ENCODE measurements at places on chromosomes 1 and 21.

DNA sequence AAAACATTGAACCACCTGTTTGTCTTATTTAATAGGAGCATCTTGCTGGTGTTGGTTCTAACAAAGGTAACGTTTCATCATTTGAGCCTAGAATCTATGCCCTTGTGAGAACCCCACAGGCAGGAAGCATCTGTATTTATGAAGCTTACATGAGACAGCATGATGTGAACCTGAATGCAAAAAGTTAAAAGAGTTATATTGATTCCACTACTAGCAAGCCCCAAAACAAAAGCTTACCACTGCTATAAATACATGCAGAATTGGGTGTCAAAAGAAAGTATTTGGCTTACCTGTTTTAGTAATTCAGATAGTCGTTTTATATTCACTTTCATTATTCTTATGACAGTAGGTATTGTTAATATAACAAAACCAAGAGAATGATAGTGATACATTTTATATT, 301.2 kb upstream of the ADGRL2 start:
- no peak for DNase-seq

DNA sequence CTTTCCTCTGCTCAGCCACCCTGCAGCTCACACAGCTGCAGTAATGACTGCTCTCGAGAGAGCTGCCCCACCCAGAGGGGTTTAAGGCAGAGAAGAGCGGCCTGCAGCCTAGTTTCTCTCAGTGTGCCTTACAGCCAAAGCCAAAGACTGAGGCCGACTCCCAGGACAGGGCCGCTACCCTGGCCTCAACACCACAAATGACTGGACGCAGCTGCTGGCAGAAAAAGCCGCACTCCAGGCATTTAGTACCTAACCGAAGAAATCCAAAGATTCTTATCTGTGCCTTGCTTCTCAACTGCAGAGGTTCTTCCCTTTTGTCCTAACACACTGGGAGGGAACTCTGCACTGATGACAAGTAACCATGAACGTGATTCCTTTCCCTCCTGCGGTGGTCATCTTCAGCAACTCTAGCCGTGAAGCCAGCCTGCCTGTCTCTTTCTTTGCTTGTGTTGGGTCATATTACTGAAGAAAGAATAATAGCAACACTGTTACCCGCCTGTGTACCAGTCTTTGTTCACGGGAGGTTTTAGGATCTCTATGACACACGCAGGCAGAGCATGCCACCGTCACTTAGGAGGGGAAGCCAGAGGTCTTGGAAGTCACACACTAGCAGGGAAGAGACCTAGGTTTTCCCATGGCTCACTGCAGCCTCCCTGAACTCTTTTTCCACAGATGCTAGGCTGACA, 202.7 kb downstream of the RHOU start:
- DNase-seq, result peak; percentile 3

- peak; percentile 83 for DNase-seq
Measured at GRCh38 chr21:26961698-26962097, 5.2 kb downstream of the ADAMTS5 start.

GRCh38 chr21:29641635-29642550, 297.9 kb downstream of the GRIK1 start:
- no peak for DNase-seq

GRCh38 chr1:172246521-172247390, 173.7 kb upstream of the C1orf105 start:
- DNase-seq, result no peak

Data from GM23338 (cell line).